AG09309 (cell line): ENCODE measurements at places on chromosomes 11 and 22.

DNA sequence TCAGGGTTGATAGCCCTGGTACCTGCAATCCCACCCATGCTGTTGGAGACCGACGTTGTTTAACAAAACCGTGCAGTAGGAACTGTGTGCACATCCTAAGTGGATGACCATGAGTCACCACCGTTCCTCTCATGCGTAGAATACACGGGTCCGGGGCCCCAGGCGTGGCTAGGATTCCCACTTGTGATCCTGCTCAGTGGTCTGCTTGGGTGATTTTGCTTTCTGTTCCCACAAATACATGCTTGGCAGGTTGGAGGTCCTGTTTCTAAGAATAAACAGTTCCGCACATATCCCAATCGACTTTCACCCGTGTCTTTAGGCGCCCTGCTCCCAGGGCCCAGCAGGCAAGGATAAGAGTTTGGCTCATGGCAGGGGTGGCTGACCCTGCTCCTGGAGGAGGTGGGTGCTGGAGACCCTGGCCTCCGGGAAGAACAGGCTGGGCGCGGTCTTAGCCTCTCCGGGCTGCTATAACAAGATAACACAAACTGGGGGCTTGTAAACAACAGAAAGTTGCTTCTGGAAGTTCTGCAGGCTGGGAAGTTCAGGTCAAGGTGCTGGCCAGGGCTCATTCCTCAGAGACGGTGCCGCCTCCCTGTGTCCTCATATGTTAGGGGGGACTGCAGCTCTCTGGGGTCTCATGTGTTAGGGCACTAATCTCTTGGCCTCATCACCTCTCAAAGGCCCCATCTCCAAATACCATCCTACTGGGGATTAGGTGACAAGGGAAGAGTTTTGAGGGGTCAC, 1028.3 kb downstream of the BRD1 start:
- DNase-seq = no peak

DNA sequence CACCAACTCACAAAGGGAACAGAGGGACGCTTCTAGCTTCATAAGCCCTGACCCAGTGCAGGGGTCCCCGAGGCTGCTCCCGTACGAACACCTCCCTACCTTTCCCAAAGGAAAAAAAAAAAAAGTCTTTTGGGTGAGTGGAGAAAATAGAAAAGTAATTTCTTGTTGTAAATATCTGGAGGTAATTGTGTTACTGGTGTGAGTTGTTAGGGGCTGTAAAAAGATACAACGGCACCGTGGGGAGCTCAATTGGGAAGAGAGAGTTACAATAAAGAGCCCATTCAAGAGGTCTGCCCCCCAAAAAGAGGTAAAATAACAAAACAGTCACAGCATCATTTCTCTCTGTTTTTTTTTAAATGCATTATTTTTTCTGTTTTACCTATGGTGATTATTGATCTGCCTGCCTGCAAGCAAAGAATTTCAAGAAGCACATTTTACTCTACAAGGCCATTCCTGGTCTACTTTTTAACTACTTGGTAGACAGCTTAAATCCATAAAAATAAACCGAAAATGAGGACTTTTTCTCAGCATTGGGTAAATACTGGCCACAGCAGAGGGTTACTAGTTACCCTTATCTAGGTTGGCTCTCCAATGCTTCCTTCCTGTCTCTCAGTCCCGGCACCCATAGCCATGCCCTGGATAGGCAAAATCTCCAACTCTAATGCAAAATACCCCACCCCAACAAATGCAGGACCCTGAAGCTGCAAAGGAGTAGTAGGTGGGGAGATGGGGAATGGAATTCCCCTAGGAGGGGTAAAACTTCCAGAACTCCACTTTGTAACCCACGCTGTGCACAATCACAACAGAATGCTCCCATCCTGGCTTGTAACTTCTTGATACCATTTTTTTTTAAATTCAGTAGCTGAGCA, 3.1 kb downstream of the PAX6 start:
- no peak for DNase-seq

DNA sequence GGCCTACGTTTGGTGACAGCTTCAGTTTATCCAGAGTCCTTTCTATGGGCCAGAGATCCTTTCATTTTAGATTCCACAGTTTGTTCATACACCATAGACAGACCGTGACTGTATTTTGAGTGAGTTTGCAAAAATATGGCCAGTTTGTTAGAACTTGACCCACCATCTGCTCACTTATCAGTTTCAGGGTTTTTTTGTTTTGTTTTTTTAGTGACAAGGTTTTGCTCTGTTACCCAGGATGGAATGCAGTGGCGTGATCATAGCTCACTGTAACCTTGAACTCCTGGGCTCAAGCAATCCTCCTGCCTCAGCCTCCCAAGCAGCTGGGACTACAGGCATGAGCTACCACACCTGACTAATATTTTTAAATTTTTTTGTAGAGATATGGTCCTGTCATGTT, 9.1 kb upstream of the CKAP5 start:
- no peak for DNase-seq

GRCh38 chr11:6693342-6694228, 10.4 kb upstream of the MRPL17 start:
- DNase-seq = peak; percentile 68

DNA sequence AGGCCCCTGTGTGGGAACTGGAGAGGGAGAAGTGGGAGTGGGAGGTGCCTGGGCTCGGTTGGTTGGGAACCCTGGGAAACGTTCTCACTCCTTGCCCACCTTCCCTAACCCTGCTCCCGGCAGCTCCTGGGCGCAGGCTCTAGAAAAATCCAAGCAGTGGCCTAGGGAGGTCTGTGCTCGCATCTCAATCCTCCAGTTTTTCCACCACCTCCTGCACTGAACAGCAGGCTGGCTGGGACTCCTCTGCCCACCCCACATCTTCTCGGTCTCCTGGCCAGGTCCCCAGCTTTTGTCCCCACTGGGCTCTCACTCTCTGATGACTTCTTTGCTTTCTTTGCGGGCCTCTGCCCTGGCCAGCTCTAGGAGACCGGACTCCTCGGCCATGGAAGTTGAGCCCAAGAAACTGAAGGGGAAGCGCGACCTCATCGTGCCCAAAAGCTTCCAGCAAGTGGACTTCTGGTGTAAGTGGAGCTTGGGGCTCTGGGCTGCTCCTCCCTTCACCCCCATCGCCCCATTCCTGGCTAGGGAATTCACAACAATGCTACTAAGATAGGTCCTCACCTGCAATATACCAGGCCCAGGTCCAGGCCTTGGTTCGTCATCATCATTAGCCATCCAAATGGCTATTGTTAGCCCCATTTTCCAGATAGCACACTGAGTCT, 35.6 kb downstream of the PRDM11 start:
- no peak for DNase-seq

DNA sequence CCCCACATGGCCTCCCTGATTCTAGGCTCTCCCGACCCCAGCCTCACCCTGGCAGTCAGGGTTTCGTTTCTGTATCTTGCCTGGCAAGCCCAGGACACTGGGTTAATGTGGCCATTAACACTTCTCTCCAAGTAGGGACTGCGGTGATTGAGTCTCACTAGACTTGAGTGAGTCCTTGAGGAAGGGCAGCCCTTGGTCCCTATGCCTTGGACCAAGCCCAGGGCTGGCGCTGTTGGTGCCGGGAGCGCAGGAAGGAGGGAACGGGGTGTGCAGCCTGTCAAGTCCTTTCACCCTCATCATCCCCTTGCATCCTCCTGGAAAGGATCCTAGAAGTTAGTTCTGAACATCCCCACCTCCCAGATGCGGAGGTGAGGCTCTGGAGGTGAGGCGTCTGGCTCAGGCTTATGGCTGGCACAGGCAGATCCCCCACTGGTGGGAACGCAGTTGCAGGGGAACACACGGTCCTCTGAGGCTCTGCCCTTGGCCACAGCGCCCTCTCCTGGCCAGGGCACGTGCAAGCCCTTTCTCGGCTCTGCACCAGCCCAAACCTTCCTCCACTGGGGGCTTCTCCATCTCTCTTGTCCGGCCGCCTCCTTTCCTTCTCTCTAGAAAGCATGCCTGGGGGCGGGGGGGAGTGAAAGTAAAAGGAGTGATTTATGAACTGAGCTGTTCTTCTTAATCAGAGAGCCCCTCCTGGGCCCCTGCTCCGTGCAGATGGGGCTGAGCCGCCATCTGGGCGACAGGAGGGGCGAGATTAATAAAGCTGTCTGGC, 56.7 kb downstream of the TP53I11 start:
- DNase-seq = no peak

DNA sequence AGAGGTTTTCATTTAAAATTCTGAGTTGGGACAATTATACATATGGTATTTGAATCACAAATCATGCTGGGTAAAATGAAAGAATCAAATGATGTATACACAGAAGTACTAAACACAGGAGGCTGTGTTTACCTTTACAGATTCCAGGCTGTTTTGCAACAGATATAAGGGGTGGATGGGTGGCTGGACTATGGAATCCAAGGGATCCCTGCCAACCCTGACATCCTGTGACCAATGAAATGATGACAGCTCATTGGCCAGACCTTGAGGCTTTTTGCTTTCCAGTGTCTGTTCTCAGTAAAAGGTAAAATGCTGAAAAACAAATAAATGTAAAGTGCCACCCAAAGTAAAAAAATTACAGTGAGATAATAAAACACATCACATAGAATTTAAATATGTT, 3.3 kb upstream of the DDI1 start:
- no peak for DNase-seq

DNA sequence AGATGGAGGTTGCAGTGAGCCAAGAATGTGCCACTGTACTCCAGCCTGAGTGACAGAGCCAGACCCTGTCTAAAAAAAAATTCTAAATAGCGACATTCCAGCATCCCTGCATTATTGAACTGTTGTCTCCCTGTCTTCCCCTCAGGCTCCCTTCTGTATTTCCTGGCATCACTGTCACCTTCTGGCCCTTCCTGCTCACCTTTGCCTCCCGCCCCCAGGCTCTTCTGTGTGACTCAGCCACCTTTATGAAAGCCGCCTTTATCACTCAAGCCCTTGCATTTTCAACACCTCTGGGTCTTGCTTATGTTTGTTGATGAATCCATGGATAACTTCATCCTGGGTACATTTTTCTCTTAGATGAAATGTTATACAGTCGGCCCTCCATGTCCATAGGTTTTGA, 21.1 kb downstream of the UBASH3B start:
- DNase-seq = no peak

- DNase-seq = no peak
These were observed 1251.2 kb downstream of the BRD1 start for GRCh38 chr22:48576333-48577013.

- no peak for DNase-seq
These were observed 5.5 kb downstream of the EHF start for GRCh38 chr11:34626393-34626792.

DNA sequence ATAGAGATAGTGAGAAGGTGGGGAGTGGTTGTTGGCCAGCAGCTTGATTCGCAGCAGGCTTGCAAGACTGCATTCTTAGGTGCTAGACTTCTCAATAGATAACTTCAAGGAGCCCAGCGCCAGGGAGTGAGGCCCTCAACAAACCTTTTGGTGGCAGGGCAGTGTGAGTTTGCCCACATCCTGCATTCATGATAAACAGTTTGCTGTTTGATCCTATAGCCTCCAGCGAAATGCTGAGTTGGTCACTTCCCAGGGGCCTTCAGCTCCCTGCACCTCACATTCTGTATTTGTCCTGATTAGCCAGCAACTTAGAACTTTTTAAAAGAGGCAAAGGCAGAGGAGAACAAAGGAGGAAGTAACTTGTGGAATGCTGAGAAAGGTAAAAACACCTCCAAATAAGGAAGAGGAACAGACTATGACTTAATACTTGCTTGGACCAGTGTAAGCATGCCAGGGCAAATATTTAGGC, 25.1 kb downstream of the OR10A6 start:
- no peak for DNase-seq

- DNase-seq = no peak
These were observed 72.6 kb upstream of the CLDN5 start for GRCh38 chr22:19596680-19597398.

DNA sequence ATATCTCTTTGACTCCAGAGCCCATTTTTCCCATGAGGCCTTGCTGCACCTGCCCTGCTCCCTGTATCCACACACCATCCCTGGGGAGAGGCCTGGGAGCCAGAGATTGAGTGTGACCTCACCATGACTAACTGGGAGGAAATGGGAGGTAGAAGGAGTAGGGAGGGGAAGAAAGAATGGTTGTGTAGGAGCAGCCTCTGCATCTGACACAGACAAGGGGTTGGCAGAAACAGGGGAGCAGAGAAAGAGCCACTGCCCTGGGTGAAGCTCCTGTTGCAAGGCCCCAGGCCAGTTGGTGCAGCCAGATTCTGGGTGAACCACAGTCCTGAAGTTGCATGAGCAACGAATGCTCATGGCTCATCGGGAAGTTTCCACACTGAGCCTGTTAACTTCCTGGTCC, 32.4 kb downstream of the POU2F3 start:
- peak; percentile 7 for DNase-seq

- no peak for DNase-seq
These were observed at the start of gene HEPACAM for GRCh38 chr11:124935548-124936514. Gene HEPACAM, minus strand, starts transcription at chr11:124936047. Its CDS starts 41 bp downstream, at chr11:124936006.

- DNase-seq = no peak
These were observed 18.9 kb upstream of the IL17REL start for GRCh38 chr22:50031189-50032091.

DNA sequence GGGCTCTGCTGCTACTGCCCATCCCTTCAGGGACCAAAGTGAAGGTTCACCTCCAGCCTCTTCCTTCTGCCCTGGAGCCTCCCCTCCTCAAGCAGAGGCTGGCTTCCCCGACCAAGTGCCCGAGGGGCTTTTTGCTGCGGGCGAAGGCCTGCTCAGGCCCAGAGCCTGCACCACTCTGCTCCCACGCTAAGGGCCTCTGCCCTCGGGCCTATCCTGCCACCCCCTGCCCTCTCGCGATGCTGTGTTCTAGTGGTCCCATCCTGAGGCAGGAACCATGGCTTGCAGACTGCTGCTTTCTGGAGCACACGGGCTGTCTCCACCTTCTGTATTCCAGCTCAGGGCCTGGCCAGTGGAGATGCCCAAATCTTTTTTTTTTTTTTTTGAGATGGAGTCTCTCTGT, 8.9 kb upstream of the TNFRSF13C start:
- no peak for DNase-seq

DNA sequence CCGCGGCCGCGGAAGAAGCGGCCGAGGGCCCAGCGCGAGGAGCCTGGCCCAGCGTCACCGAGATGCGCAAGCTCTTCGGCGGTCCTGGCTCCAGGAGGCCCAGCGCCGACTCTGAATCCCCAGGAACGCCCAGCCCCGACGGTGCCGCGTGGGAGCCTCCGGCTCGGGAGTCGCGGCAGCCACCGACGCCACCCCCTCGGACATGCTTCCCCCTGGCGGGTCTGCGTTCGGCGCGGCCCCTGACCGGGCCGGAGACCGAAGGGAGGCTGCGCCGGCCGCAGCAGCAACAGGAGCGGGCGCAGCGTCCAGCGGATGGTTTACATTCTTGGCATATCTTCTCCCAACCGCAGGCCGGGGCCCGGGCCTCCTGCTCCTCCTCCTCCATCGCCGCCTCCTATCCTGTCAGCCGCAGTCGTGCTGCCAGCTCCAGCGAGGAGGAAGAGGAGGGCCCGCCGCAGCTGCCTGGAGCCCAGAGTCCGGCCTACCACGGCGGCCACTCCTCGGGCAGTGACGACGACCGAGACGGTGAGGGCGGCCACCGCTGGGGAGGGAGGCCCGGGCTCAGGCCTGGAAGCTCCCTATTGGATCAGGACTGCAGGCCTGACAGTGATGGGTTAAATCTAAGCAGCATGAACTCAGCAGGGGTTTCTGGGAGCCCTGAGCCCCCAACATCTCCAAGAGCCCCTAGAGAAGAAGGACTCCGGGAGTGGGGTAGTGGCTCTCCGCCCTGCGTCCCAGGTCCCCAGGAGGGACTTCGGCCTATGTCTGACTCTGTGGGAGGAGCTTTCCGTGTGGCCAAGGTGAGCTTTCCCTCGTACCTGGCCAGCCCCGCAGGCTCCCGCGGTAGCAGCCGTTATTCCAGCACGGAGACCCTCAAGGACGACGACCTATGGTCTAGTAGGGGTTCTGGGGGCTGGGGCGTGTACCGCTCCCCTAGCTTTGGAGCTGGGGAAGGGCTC, 1.2 kb downstream of the ARHGEF17 start:
- DNase-seq = peak; percentile 89
